DND-41 (cell line): ENCODE measurements at places on chromosomes 1 and 21.

GRCh38 chr1:167344112-167344511 lies 123.4 kb downstream of the POU2F1 start:
- no peak for DNase-seq

- DNase-seq, result no peak
These were observed 99.9 kb upstream of the TLR5 start for GRCh38 chr1:223242971-223243370.

- no peak for DNase-seq
These were observed 826 bp downstream of the TRIM17 start for GRCh38 chr1:228415853-228416216.

- DNase-seq, result no peak
These were observed 110.1 kb upstream of the ZNHIT6 start for GRCh38 chr1:85818371-85818770.

- DNase-seq, result no peak
These were observed 14.7 kb upstream of the SPOCD1 start for GRCh38 chr1:31830511-31830910.

DNA sequence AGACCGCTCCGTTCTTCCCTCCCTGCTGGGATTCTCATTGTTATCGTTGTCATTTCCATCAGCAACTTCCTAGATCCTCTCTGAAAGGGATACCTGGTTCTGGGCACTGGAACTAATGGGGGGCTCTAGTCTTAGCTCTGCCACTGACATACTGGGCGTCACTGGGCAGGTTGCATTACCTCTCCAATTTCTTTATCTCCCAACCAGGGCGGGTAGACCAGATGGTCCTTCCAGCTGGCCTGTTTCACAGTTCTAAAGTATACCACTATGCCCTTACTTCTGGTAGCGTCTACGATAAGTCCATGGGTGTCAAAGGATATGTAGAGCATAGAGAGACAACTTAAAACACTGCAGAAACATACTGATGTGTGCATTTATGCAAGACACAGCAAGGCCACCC lies 1.4 kb downstream of the GPR37L1 start:
- DNase-seq, result no peak

DNA sequence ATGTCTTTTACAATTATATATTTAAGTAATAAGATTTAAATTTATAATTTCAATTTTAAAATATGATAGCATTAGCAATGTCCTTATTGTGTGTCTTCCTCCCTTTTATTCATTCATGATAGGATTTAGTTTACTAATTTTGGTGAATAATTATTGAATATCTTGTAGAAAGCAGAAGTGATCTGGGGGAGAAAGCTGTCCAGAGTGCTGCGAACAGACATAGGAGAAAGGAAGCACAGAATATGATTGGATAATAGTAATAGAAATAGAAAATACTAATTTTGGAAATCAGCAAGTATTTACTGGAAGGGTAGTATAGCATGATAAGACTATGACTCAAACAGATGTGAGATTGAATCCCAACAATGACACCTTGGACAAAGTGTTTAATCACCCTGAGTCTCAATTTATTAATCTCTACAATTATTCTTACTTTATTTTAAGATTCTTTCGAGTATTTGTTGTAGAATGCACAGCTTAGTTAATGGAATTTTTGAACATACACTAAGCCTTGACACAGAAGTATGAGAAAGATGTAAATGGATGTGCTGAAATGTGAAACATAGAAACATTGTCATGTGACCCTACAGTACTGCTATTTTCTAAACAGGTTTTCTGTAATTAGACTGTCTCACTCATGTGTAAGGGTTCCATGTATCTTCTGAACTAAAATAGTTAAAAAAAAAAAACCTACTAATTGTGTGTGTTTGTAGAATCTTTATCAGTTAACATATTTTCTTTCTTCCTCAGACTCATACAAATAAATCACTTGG lies 7.9 kb downstream of the SH3GLB1 start:
- no peak for DNase-seq

DNA sequence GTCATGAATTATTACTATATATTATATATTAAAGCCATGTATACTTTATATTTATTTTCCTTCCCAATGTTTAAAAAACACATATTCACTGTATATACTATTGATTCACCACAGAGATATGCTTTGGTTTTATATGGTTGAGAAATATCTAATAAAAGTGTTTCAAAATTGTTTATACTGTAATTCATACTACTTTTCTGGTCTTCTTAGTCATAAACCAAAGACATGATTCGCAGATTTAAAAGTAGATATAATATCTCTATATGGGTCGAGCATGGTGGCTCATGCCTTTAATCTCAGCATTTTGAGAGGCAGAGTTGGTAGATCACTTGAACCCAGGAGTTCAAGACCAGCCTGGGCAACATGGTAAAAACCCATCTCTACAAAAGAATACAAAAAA lies 738.4 kb downstream of the USP25 start:
- DNase-seq, result no peak

DNA sequence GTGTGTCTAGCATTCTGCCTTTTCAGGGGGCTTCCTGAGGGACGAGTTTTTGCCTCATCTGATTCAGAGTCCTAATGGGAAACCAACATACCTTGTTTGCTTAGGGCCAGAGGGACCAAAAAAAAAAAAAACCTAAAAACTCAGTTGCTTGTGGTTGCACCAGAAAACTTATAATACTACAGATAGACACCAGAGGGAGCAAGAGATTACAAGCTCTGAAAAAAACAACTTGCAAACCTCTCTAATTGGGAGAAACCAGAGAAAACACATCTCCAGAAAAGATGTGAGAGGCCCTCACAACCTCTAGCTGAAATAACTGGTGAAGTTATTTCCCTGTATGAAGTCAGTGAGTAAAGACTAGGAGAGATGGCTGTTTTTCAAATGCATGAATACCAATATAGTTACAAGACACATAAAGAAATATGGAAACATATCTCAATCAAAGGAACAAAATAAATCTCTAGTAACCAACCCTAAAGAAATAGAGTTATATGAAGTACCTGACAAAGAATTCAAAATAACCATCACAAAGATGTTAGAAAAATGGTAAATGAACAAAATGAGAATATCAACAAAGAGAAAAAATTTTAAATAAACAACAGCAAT lies 233.7 kb upstream of the NFIA start:
- no peak for DNase-seq

DNA sequence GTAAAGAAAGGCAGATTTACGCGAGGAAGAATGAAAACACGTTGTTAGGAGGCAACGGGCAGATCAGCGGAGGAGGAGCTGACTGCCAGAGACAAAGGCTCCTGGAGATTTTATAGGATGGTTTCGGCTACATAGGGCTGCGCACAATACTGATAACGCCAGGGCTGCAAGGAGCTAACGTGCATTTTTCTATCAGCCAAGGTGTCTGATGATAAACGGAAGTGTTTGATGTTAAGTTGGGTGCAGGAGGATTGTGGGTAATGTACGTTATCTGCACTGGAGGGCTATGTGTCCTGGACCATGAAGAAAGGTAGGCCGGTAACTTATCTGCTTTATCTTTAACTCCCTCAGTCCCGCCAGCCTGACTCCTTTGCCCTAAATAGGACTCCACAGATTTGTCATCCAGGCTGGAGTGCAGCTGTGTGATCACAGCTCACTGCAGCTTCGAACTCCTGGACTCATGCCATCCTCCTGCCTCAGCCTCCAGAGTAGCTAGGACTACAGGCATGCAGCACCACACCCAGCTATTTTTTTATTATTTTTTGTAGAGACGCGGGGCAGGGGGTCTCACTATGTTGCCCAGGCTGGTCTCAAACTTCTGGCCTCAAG lies 29.6 kb downstream of the SETD4 start:
- no peak for DNase-seq

DNA sequence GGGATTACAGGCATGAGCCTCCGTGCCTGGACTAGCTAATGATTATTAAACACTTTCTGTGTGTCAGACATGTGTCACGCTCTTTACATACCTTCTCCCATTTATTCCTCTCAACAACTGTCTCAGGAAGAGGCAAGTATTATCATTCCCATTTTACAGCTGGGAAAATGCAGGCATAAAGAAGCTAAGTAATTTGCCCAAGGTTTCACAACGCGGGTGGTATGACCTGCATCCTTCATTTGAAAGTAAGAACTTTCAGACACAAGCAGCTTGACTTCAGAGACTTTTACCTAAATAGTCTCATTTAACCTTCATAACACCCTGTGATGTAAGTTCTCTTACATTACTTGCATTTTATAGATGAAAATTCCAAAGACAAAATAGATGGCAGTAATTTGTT lies 1.0 kb upstream of the ZSCAN20 start:
- DNase-seq, result no peak

GRCh38 chr1:150176593-150176992 lies 26.9 kb downstream of the PLEKHO1 start:
- DNase-seq, result no peak

GRCh38 chr1:15368888-15369287 lies 40.8 kb upstream of the EFHD2 start:
- DNase-seq, result no peak

DNA sequence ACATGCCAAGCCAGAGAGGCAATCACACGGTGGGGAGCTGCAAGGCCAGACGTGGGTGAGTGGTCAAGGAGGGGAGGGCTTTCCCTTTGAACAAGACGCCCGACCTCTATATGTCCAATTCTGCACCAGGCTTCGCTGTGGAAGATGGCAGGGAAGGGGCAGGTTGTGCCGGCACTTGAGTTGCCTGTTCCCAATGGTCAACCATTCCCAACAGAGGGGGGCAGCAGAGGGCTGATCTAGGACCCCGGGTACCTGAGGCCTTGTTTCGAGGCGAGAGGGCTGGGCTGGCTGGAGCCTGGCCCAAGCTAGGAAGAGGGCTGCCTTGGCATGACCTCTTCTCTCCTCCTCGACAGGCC lies 64.9 kb downstream of the TMEM53 start:
- peak; percentile 24 for DNase-seq

DNA sequence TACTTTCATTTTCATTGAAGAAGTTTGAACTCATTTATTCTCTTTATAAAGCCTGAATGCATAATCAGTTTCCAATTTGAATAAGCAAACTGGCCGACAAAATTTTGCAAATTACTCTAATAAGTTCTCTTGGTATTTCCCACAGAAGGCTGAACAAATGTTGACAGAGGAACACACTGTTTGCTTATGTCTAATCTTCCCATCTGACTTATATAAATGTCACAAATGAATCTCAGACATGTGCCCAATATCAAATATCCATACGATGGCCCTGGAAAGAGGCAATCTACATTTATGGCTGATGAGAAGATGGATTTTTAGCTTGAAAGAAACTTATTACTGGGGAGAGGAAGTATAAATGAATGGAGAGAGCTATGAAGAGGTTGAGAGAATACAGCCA lies 380.6 kb upstream of the ZRANB2 start:
- no peak for DNase-seq

- DNase-seq, result no peak
These were observed 9.4 kb upstream of the PLA2G2E start for GRCh38 chr1:19932866-19933265.

- DNase-seq, result peak; percentile 15
These were observed 20.7 kb upstream of the LAX1 start for GRCh38 chr1:203744075-203744972.

DNA sequence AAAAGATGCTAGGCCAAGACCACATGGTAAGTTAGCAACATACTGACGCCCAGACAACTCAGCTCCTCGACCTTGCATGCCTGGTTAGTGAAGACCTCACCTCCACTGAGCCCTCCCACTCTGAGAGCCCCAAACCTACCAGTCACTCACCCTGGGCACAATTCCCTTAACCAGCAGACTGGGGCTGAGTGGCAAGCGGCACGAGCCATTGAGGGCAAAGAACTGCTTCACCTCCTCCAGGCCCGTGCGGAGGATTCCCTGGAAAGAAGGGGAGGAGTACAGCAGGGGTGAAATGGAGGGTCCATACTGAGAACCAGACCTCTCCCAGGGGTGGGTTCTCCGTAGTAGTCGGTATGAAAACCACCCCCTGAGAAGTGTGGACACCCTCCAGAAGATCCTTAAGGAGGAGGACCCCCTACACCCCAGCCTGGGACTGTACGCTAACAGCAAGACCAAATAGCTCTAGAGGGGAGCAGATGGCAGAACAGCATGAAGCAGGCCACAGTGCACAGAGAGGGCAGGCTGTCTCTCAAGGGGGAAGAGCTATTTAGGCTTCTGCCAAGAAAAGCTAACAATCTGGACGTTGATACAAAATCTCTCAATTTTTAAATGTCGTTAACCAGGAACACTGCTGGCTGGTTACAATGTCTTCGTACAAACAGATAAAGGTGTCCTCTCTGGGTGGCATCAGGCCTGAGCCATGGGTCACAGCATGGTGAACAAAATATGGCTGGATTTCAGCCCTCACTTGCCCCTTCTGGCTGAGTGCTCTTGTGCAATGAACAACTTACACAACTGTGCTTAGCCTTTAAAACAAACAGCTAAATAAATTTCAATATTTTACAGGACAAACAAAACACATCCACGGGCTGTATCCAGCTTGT lies 31.0 kb upstream of the PPP1R15B start:
- no peak for DNase-seq

DNA sequence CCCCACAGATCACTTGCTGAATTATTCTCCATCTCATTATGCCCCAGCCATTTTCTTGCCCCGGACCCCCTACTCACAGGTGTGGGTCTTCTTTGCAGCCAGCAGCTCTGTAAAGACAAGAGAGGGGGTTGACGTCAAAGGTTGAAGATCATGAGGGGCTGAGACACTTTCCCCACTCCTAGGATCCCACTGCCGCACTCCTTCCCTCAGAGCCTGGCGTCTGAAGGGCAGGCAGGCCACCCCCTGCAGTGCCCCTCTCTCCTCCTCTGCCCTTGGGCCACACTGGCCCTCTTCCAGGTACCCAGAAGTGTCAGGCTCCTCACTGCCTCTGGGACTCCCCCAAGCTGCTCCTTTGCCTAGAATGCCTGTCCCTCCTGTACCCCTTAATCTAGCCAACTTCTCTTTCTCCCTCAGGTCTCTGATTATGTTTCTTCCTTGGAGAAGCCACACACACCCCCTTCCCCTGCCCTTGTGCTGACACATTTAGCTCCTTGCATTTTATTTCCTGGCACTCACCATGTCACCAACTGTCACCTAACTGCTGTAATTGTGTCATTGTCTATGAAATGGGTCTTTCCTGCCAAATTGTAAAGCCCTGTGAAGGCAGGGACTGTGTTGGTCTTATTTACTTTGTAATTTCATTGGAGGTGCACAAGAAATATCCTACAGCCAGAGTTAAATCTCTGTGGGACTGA lies 2.1 kb downstream of the RORC start:
- DNase-seq, result peak; percentile 46

DNA sequence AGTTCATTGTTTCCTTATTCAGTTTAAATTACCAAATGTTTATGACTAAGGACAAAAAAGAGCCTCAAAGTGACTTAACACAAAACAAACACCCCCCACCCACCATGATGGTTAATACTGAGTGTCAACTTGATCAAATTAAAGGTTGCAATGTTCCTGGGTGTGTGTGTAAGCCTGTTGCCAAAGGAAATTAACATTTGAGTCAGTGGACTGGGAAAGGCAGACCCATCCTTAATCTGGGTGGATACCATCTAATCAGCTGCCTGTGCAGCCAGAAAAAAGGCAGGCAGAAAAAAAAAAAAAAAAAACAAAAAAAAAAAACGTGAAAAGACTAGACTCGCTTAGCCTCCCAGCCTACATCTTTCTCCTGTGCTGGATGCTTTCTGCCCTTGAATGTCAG lies 543.4 kb downstream of the NEGR1 start:
- no peak for DNase-seq
